Stimulated activated CD8-positive, alpha-beta memory T cell treated with anti-CD3 and anti-CD28 coated beads, Interleukin-2, amount 100 ng/mL, for 1 hour (primary cell): ENCODE measurements at places on chromosomes 6 and 20.

DNA sequence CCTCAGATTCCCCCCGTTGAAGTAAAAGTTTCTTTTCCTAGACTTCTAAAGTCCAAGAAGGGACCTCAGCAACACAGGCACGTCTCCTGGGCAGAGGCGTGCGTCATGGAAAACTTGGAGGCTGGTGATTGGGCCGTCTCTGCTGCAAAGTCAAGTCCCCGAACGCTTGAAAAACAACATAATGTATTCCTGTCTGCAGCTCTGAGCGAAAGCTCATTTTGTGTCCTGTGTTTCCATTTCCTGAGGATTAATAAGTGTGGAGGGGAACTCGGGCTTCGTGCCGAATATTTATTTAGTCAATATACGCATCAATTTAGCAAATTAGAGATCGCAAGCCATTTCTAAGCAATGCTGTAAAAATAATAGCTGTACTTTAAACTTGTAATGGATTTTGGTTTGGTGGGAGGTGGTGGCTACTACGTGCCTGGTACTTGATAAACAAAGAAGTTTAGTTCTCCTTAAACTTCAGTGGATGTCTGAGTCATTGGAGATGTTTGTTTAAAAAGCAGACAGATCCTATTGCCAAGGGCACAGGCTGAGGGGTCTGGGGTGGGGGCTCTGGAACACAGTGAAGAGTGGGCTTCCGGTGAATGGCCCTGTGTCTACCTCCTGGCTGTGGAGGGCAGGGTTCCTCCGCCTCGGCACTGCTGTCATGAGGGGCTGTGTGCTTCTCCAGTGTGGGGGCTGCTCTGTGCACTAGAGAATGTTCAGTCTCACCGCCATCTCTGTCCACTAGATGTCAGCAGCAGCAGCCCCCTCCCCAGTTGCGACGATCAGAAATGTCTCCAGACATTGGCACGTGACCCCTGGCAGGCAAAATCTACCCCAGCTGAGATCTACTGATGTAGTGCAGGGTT lies 21.8 kb downstream of the PCK1 start:
- no peak for DNase-seq

DNA sequence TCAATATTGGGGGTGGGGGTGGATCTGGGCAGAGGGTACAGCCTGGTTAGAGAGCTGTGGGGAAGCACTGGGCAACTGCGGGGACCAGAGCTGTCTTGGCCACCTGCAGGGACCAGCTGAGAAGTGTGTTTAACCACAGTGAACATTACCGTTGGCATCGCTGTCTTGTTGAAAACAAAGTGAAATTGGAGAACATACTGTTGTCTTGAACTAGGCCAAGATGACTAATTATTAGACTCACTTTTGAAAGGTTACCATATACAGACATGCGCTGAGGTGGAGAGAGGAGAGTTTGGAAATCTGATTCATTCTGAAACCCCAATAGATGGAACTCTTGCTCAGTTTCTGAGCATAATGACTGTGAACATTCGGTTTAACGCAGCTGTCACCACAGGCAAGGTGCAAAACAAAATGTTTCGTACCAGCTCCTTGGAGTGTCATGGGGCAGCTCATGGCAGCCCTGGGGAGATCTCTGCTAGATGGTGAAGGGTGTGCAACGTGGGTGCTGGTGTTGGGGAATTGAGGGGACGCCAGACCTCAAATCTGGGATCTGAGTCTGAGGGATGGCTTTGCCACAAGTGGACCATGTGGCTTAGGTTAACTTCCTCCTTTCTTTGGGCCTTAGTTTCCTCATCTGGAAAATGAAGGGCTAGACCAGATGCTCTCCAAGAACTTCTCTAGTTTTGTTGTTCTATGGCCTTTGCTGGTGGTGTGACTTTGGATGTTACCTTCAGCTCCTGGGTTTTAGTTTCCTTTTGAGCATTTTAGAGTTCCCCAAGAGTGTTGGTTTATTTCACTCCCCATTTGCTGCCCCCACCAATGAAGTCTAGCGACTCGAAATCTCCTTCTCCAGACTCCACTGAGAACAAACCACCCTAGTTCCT lies 24.6 kb upstream of the GTSF1L start:
- no peak for DNase-seq

DNA sequence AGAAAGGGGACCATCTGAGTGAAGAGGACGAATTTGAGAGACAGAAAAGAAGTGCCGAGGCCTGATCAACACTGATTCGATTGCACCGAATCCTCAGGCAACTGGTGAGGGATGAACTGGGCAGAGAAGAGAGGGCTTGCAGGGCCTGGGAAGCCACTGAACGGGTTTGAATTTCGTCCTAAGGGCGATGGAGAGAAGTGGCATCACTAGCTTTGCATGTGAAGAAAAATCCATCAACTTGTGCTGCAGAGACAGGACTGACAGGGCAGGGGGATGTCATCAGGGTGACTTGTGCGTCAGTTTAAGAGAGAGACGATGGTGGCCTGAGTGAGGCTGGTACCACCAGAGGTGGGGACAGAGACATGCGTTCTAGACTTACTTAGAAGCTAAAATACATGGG lies 73.7 kb upstream of the SLC22A23 start:
- no peak for DNase-seq

GRCh38 chr6:137813308-137813970 lies 53.6 kb upstream of the TNFAIP3 start:
- DNase-seq = no peak

- no peak for DNase-seq
Measured at GRCh38 chr6:15026832-15027231, 219.0 kb upstream of the JARID2 start.

DNA sequence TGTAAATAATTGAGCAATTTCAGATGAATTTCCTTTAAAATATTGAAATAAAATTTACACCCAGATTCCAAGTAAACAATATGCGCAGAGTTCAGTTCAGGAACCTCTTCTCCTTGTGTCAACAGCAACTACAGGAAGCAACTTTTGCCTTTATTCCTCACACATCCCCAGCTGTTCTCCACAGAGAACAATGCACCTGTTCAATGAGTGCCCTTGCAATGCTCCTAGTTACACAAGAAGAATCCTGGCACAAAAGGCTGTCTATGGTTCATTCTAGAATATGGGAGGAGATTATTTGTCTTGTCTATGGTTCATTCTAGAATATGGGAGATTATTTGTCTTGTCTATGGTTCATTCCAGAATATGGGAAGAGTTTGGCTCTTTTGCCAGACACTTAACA lies 454.9 kb downstream of the BTBD3 start:
- DNase-seq = no peak

DNA sequence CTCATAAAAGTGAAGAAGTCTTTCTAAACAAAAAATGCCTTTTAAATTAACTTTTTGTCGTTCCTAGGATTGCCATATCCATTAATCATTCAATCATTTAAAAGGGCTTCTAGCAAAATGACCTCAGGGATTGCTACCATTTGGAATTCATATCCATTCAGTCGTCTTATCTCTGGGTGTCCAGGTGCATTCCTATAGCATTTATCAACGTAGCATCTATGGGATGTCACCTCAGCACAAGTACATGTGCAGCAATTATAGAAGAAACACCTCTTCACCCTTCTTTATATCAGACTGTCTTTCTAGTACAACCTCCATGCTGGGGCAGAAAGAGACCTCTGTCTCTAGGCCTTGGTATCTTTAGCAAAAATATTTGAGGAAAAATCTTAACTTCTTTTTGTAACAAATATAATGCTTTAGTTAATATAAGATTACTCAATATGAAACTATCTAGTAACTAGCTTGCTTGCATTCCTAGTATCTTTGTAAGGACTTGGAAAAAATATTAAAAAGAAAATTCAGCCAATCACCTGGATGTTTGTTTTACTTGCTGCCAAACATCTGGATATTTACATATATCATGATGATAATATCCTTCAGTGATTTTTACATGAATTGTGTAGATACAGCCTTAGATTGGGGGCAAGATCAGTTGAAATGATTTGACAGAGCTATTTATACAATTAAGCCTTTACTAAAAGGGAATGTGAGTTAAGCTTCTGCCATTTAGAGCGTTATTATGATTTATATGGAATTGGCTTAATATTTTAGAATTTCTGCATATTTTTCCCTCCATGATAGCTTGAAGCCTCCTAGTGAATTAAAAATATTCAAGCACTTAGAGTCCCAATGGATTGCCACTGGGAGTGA lies 356.8 kb downstream of the HDGFL1 start:
- no peak for DNase-seq

- no peak for DNase-seq
Measured at GRCh38 chr6:159988983-159989454, 20.1 kb downstream of the IGF2R start.

DNA sequence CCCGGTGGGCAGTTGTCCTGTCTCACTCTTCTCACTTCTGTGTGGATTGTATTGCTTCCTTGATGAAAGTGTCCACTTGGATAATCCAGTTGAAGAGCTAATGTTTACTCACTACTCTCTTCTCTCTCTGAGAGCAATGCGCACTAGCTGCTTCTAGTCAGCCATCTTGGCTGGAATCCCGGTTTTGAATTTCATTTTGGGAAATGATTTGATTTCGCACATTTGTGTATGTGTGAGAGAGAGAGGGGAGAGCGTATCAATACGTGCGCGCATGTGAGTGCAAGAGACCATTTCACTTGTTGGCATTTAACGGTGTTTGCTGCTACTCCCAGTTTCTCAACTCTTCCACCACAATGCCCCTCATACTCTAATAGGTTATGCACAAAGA lies 67.8 kb downstream of the KLHL32 start:
- DNase-seq = no peak

DNA sequence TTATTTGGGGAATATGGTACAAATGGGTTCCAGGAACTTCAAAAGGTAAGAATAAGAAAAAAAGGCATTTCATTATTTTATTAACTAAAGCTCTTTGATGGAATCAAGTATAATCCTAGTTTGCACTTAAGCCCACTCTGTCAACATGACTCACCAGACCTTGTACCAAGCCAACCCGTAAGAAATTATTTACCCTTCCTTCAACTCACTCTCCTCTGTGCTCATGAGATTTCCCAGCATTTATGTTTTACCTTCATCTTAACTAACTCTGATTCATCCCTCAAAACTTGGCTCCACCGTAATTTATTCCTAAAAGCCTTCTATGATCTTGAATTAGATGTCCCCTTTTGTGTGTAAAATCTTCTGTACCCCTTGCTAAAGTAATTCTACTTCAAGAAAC lies 308.7 kb downstream of the PKHD1 start:
- DNase-seq = no peak
